Stimulated activated CD4-positive, alpha-beta T cell treated with anti-CD3 and anti-CD28 coated beads, Interleukin-1b, Interleukin-23, amount 100 ng/mL, for 48 hours (primary cell): ENCODE measurements at places on chromosomes 16 and 17.

DNA sequence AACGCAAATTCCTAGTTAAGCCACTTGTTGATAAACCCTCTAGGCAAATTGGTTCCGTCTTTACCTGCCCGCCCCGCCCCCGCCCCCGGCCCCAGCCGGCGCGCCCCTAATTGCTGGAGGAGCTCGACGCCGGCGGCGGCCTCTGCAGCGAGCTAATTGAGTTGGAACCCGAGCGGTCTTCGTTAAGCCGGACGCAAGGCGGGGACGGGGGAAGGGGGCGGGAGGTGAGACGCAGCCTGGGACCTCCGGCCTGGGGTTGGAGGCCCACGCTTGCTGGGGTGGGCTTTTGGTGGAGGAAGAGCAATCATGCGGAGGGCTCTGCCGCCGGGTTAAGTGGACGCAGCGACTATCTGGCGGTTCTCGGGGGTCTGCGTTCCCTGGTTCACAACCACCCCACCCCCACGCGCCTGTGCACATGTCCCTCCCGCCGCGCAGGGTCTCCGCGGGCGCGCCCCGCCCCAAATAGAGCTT, 12.7 kb upstream of the FOXF1 start:
- no peak for DNase-seq

DNA sequence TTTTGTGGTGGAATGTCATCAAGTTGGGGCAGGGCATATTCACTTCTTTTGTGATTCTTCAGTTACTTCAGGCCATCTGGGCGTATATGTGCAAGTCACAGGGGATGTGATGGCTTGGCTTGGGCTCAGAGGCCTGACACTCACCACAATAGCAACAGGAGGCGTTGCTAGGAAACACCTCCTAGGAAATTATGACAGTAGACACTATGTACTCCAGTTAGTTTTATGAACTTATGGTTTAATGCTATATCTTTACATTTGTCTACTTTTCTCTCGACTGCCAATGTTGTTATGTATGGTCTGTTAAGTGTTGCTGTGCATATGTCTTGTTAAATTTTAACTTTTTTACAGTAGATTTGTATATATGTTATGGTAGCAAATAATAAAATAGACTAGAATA, 788.7 kb upstream of the GOT2 start:
- no peak for DNase-seq

DNA sequence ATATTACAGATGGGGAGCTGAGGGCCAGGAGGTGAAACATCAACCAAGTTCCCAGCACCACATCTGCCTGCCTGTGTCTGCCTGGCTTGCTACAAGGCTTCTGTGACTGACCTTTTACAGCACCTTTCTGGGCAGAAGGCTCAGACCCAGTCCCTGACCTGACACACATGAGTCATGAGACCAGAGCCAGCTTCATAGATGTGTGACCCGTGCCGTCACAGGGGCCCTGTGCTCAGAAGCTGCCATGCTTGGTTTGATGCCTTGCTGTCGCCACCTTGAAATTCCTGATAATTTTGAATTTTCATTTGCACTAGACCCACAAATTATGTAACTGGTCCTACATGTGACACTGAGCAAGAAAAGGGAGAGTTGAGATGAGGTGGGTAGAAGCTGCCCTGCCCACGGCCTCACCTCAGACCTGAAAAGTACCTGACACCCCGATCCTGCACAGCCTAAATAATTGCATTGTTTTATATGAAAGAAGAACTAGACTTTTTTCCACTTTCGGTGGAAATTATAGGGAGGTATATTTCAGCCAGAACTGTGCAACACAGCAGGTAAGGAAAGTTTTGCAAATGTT, 13.3 kb upstream of the PECAM1 start:
- no peak for DNase-seq

GRCh38 chr16:50614955-50615724, 66.0 kb downstream of the SNX20 start:
- DNase-seq: no peak

GRCh38 chr17:42484304-42484703, 25.6 kb downstream of the ATP6V0A1 start:
- peak; percentile 84 for DNase-seq

- no peak for DNase-seq
Measured at GRCh38 chr17:74677558-74678466, 34.9 kb downstream of the CD300LF start.

- no peak for DNase-seq
Measured at GRCh38 chr17:8189041-8189710, 804 bp downstream of the BORCS6 start.

DNA sequence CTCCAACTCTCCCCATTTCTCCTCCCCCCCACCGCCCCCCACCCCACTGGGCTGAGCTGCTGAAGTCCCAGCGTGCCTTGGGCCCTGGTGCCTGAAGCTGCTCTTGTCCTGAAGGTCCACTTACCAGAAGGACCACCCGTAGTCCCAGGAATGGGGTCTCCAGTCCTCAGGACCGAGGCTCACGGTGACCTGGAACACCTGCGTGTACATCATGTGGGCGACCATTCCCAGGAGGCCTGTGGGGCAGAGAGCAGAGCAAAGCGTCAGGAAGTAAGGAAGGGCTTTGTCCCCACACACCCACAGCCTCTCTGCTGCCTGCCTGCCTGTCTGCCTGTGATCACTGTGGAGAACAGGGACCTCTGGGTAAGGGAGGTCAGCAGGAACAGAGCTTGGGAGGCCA, 218.7 kb downstream of the GSG1L start:
- no peak for DNase-seq

- DNase-seq: no peak
Measured at GRCh38 chr16:67451704-67452435, 20.9 kb downstream of the HSD11B2 start.

DNA sequence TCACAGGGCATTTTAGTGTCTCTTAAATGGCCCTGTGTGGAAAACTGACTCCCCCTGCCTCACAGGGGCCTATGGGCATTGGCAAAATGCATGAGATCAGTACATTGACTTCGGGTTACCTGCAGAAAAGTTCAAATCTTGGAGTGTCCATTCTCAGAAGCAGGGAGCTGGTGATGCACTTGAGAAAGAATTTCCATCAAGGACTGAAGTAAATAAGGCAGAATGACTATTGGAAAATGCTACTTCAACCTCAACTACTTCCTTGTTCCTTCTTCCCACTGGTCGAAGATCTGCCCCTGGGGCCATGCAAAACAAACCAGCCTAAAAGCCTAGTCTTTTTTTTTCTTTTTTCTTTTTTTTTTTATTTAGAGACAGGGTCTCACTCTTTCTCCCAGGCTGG, 13.8 kb upstream of the GSDMA start:
- no peak for DNase-seq

DNA sequence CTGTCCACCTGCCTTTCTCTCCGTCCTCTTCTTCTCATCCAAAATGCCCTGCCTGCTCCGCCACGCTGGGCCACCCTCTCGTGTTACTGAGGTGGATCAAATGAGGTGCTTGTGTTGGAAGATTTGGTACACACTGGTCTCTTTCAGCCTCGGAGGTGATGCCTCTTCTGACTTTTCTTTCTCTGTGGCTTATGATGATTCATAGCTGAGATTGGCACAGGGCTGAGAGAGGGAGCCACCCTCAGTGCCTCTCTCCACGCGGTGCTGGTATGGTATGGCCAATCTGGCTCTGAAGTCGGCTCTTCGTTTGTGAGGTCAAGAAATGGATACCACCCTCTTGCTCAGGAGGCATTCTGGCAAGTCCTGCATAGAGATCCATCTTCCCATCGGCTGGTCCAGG, 82.4 kb downstream of the PLCG2 start:
- DNase-seq: no peak

DNA sequence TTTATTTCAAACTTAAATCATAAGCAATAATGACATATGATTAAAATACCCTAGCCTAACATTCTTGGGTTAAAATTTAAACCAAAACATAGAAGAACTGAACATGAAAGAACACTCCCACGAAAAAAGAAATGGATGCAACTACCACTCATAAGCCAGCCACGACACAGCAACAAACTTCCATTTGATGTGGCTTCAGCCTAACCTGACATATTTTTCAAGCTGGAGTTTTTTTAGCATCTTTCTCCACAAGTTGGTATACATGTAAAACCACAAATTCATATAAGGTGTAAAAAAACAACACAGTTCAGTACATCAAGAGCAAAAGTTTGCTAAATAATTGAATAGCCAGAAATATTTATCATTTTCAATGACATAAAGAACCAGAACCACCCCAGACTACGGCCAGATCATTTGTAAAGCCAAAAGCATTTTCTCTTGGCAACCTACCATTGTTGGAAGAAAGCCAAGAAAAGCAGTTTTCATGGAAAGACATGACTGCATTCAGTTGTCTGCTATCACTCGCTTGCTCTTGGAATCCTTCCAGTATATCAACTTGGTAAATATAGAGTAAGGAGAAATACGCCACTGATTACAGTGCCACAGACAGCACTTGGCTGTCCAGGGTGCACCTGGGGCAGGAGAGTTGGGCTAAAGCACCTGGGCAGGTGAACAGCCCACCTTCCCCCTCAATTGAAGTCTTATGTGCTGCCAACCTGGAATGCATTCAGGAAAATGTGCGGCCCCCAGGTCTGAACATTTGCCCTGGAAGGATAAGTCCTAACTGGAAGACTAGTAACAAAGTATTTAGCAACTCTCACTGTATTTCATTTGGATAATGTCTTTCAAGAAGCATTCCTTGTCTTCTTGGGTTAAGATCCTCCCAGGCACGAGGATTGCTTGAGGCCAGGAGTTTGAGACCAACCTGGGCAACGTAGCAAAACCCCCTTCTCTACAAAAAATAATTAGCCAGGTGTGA, 60.5 kb downstream of the CREBBP start:
- DNase-seq: no peak

DNA sequence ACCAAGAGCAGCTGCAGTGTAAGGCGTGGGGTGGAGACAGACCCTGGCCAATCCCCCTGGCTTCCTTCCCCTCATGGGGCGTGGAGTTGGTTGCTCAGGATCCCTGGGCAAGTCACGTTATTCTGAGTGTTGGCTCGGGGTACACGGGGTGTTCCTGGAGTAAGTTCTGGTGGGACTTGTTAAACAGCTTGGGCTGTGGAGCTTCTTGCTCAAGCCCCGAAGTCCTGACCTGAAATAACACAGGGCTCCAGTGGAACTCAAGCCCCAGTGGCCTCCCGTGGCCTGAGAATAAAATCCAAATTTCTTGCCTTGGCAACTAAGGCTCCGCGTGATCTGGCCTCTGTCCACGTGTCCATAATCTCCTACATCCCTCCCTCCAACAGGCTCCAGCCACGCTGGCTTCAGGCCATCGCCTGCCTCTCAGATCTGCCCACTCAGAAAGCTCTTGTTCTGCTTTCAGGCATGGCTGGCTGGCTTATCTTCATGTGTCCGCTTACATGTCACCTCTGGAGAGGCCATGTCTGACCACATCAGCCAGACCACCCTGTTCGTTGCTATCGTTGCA, 49.3 kb upstream of the BCO1 start:
- no peak for DNase-seq

GRCh38 chr16:73166947-73167550, 119.1 kb upstream of the ZFHX3 start:
- DNase-seq: no peak
